CD4-positive, alpha-beta T cell treated with Interleukin-15 for 1 hour (primary cell): ENCODE measurements at places on chromosomes 1 and 21.

DNA sequence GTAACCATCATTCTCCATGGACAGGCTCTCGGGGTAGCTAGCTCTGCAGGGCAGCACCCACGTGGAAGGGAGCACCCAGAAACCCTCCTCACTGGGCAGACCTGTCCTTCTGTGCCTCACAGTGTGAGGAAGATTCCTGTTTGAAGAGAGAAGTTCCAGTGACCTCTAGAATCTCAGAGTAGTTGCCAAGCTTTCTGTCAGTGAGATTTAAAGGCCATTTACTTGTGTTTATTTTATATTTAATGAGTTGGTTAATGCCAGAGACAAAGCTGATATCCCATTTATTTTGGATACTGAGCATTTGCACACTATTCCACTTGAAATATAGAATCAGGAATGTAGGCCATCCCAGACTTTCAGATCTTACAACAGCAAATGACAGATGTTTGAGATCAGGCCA is 28.7 kb downstream of the MTARC1 start:
- no peak for DNase-seq

DNA sequence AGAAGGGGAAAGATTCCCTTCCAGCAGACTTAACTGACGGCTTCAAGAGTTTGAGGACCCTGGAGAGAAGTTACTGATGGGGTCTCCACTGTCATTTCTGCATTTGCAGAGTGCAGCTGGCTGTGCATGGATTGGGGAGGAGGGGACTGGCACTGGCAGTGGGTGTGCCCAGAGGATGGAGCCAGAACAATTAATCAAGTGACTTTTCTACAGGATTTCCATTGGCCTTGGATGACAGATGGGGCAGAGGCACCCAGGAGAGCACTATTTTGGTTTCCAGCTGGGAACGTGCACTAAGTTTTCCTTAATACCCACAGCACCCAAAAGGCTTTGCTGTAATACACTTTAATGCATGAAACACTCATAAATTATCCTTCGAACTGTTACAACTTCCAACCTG is 1.3 kb downstream of the NGF start:
- no peak for DNase-seq

GRCh38 chr1:33876970-33877650 is 13.2 kb downstream of the HMGB4 start:
- DNase-seq: no peak

DNA sequence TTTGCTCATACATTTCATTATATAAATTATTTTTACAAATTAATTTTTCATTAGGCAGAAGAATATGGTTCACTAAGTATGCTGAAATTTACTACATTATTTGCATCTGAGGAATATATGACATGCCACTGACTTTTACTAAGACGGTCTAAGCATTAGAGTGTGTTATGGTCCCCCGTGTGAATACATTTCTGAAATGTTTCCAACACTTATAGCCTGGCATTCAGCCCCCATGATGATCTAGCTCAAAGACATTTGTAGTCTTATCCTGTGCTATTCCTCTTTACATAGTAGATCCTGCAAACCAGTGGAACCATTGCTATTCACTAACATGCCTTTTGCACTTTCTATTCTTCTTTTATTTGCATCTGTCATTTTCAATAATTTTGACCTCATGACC is 1878.0 kb downstream of the MRPL39 start:
- DNase-seq: no peak

- DNase-seq: no peak
Measured at GRCh38 chr1:151187205-151187604, 2.8 kb downstream of the VPS72 start.

- DNase-seq: no peak
Measured at GRCh38 chr21:33657124-33657820, 15.0 kb downstream of the ITSN1 start.

GRCh38 chr1:175174309-175175102 is 18.1 kb downstream of the KIAA0040 start:
- DNase-seq: no peak
